ENCODE measurements at places on chromosomes 3 and 15.

- DNase-seq = no peak
Measured at GRCh38 chr15:63678393-63678792, 81.2 kb downstream of the FBXL22 start.

- no peak for DNase-seq
Measured at GRCh38 chr15:31294067-31294466, 32.6 kb upstream of the KLF13 start.

- no peak for DNase-seq
Measured at GRCh38 chr3:4850211-4850927, 128.9 kb upstream of the BHLHE40 start.

- DNase-seq = no peak
Measured at GRCh38 chr15:86278586-86278985, 198.9 kb downstream of the AGBL1 start.

GRCh38 chr15:36734366-36734765 is 154.9 kb downstream of the CDIN1 start:
- DNase-seq = no peak

DNA sequence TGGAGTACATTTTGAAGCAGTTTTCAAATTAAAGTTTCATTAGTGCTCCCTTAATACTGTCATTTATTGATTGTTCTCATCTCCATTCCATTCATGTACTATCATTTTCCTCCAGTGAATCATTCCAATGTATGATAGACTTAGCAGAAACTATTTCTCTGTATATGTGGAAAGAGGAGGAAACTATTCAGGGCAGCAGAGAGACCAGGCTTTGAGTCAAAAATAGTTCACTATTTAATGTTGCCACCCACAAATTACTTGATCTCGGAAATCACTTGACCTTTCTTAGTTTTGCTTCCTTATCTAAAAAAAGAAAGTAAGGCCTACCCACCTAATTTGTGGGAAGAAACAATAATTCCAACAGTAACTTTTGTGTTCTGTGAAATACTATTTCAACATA is 610.5 kb upstream of the ZNF385D start:
- no peak for DNase-seq

DNA sequence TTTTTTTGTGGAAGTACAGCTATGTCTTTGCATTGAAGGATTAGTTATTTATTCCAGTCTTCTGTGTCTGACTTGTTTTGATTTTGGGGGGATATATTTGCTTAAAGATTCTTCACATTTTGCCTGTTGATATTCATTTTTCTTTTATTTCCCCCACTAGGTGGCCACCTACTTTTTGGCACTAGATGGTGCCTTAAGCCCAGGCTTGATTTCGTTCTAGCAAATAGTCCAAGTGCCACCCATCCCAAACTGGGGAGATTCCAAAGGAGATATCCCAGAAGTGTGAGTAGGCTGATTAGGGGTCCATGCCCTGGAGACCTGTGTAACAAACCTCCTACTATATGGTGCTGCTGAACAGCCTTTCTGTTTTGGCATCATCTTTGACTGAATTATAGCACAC is 80.0 kb upstream of the SPATA16 start:
- no peak for DNase-seq

GRCh38 chr15:68192117-68192516 is 13.0 kb downstream of the CALML4 start:
- no peak for DNase-seq

DNA sequence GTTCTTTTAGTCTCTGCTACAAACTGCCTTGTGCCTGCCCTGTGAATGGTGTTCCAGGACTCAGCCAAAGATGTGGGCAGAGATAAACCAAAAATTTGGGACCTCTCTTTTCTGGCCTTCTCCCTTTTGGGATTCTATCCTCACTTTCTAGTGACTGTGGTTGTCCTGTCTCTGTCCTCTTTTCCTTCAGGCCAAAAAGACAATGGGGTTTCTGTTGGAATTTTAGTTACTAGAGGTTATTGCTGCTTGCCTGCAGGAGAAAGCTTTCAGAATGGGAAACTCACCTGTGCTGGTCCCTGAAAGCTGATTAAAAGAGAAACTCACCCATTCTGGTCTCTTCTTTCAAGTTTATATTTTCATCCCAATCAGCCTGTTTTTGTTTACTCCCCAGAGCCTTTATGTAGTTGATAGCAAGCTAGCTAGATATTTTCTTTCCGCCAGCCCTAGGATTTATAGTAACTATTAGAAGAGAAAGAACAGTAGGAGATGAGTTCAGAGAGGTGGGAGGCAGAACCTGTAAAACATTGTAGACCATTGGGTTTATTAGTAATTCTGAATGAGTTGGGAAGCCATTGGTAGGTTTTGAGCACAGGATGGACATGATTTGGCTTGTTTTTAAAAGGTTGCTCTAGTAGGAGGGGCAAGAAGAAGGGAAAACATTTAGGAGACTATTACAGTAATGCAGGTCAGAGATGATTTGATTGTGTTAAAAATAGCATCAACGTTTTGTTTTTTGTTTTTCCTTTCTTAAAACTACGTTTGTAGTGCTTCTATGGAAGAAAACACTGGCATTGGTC is 138.9 kb downstream of the TCF12 start:
- no peak for DNase-seq

DNA sequence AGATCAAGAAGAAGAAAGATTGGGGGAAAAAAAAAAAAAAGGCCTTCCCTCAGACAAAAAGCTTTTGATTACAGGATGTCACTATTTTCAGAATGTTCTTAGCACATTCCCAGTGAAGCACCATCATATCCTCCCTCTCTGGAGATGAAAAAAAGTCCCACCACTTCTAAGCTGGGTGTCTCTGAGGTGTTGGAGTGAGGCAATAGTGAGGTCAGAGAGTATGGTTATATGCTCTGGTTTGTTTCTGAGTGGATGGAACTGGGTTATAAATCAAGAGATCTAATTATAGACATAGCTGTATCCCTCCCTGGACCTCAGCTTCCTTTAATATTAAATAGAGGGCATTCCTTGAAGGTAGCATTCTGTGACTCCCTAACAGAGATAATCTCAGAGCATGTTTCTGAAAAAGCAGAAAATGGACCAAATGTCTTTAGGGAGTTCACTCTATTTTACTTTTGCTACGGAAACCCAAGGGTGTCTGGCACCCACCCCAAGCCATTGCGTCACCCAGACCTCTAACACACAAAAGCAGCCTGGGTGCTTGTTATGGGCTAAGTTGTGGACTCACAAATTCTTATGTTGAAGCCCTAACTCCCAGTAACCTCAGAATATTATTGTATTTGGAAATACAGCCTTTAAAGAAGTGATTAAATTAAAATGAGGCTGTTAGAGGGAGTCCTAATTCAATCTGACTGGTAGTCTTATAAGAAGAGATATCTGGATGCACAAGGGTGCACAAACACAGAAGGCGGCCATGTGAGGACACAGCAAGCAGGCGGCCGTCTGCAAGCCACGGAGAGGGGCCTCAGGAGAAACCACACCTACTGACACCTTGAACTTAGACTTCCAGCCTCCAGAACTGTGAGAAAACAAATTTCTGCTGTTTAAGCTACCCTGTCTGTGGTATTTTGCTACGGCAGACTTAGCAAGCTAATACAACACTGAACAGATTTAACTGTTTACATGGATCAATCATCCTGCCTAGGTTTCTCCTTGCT is 81.5 kb downstream of the MB21D2 start:
- DNase-seq = no peak

- no peak for DNase-seq
Measured at GRCh38 chr3:142982038-142982773, 18.7 kb upstream of the PAQR9 start.

GRCh38 chr15:99361545-99362185 is 110.4 kb downstream of the LRRC28 start:
- DNase-seq = no peak

DNA sequence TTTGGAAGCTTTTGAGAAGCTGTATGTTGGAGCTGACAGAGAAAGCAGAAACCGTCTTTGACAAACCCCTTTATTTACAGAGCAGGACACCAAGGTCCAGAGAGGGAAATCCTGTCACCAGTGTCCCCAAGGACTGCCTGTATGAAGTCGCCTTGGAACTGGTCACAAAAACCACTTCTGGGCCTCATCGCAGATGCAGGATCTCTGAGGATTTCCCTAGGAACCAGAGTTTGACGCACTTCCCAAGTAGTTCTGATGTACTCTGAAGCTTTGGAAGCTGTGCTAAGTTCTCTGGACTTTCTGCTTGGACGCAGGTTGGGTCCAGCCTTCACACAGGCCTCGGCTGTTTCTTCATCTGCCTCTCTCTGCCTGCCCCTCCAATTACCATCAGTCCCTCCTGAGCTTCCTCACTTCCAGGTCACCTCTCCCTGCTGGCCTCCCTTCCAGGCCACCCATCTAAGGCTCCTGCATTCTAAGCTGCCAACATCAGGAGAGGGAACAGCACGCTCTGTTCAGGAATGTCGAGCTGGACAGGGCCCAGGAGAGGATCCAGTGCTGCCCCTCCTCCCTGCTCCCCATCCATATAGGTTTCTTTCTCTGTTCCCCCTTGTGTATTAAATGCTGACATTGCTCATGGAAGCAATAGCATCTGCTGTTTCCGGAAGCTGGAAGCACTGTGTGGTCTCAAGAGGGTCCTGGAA is 270.8 kb downstream of the OPA1 start:
- no peak for DNase-seq

GRCh38 chr3:19256313-19256712 is 108.0 kb downstream of the KCNH8 start:
- no peak for DNase-seq

- no peak for DNase-seq
Measured at GRCh38 chr15:95409211-95409610, 921.3 kb upstream of the NR2F2 start.

GRCh38 chr3:154327871-154328270 is 3.6 kb upstream of the DHX36 start:
- no peak for DNase-seq

DNA sequence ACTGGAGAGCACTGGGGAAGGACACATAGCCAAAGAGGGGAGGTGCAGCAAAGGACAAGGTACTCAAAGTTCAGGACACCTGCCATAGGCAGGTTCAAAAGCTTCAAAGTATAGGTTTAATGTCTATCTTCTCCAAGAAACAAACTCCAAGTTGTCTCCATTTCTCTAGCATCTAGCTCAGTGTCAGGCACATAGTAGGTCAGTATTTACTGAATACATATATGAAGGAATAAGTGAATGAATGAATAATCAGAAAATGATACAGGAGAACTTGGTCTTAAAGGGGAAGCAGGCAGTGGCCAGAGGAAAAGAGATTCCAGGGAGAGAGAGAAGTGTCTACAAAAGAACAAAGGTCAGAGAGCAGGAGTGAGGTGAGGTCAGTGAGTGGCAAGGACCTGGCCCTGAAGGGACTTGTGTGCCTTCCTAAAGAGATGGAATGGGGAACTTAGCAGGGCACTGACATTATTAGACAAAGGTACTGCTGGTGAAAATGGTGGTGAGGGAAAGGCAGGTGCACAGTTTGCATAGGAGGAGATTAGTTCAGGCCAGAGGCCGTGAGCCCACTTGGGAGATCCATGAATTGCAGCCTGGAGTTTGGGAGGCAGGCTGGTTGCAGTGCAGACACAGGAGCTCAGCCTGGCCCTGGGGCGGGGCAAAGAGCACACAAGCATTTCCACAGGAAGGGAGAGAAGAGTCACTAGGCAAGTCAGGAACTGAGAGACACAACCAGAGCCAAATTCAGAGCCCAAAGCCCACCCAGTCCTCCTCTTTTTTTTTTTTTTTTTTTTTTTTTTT is 21.4 kb downstream of the TBC1D2B start:
- DNase-seq = no peak

DNA sequence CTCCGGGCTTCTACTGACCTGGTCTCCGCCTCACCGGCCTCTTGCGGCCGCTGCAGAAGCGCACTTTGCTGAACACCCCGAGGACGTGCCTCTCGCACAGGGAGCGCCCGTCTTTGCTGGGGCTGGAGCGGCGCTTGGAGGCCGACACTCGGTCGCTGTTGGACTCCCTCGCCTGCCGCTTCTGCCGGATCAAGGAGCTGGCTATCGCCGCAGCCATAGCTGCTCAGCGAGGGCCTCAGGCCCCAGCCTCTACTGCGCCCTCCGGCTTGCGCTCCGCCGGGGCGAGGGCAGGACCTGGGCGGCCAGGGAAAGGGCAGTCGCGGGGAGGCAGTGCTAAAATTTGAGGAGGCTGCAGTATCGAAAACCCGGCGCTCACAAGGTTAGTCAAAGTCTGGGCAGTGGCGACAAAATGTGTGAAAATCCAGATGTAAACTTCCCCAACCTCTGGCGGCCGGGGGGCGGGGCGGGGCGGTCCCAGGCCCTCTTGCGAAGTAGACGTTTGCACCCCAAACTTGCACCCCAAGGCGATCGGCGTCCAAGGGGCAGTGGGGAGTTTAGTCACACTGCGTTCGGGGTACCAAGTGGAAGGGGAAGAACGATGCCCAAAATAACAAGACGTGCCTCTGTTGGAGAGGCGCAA is 319.2 kb downstream of the FGF12 start:
- no peak for DNase-seq

DNA sequence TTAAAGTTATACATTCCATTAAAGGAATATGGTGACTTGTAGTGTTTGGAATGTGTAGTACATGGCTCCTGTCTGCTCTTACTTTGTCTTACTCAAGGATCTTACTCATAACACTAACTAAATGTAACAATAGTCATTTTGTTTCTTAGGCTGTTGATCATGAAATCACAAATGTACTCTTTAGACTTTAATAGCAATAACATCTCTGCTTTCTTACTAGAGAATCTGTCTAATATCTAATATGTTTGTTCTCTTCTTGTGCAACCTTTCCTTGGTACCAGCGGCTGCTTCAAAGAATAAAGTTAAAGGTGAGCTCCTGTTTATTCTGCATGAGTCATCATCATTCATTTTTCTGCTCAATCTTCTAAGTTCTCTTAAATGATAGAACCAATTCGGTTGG is 767.5 kb downstream of the CADM2 start:
- no peak for DNase-seq

DNA sequence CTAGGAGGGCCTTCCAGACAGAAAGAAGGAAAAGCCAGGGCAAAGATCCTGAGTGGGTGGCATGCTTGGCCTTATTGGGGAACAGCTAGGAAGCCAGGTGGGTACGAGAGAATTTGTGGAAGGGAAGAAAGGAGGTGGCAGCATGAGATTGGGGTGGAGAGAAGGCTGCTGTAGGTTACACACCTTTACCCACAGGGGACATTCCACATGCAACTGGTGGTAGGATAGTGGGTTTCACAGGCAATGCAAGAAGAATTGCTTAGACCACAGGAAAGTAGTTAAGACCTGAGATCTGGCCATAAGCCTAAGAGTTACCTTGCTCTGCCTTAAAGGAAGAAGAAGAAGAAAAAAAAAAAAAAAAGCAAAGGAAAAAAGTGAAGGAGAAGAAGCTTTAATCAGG is 19.8 kb downstream of the ANP32A start:
- DNase-seq = no peak
